ENCODE measurements at places on chromosomes 4 and X.

DNA sequence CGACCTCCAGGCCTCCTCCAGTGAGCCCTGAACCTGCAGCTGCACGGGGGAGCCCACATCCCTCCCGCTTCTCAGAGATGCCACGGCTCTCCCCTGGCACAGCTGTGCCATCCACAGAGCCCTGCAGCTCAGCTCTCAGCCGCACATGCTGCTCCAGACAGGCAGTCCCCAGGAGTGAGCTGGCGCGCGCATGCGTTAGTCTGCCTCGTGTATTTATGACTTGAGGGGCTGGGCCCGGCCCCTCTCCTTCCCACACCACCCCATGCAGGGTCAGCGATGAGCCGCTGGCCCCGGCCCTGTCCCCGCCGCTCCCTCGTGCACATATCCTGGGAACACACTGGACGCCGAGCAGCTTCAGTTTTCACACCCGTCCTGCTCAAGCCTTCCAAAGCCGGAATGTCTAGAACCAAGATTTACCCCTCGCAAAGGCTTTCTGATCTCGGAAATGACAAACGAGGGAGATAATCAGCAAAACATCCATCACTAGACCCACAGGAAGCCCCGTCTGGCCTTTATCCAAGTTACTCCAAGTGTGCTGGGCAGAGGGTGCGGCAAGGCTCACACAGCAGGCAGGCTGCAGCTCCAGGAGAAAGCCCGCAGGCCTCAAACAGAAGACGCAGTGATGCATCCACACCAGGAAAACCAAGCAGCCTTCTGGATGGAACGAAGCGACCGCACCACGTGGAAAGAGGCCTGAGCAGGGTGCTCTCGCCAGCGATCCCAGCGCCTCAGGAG lies 24.3 kb downstream of the GAK start:
- DNase-seq = no peak

DNA sequence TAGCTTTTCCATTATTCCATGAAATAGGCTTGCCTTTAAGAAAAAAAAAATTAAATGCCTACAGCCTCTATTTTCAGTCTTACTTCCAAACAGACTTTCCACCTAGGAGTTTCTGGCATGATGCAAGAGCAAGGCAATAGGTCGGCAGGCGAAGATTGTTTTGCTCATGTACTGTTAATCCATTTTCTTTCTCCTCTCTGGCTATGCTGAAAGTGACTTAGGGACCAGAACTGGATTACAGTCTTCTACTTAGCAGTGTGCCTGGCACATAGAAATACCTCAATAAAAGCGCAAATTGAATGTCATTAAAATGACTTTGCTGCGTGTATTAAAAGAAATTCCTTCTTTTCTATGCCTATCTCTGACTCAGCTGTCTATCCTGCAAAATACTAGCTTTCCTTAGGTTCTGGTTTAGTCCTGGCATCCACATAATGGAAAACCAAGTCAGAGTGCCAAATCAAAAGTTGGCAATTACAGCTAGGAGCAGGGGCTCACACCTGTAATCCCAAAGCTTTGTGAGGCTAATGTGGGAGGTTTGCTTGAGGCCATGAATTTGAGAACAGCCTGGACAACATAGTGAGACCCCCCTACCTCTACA lies 51.9 kb downstream of the CC2D2A start:
- DNase-seq = no peak

- DNase-seq = no peak
Observed at GRCh38 chr4:122053186-122053585, 98.9 kb upstream of the BLTP1 start.

- DNase-seq = no peak
Observed at GRCh38 chr4:41290479-41290878, 33.8 kb downstream of the UCHL1 start.

GRCh38 chr4:15385928-15386327 lies 41.9 kb upstream of the C1QTNF7 start:
- DNase-seq = no peak

DNA sequence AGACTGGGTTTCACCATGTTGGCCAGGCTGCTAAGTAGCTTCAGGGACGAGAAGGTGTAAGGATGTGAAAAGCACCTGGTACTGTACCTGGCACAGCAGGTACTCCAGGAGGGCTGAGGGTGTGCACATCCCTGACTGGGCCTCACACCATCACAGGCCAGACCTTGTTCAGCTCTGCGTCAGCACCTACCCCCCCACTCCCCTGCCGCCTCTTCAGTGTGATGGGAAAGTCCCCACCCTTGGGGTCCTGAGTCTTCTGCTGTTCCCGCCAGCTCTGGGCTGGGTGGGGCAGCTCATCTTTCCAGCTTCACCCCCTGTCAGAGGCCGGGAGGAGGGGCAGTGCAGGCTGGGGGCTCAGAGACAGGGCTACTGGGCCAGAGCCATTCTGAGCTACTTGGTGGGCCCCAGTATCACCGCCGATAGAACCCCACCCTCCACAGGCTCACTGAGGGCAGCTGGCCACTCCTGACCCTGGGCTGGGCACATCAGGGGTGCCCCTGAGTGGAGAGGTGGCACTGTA lies 6.7 kb upstream of the SH3BP2 start:
- DNase-seq = no peak

DNA sequence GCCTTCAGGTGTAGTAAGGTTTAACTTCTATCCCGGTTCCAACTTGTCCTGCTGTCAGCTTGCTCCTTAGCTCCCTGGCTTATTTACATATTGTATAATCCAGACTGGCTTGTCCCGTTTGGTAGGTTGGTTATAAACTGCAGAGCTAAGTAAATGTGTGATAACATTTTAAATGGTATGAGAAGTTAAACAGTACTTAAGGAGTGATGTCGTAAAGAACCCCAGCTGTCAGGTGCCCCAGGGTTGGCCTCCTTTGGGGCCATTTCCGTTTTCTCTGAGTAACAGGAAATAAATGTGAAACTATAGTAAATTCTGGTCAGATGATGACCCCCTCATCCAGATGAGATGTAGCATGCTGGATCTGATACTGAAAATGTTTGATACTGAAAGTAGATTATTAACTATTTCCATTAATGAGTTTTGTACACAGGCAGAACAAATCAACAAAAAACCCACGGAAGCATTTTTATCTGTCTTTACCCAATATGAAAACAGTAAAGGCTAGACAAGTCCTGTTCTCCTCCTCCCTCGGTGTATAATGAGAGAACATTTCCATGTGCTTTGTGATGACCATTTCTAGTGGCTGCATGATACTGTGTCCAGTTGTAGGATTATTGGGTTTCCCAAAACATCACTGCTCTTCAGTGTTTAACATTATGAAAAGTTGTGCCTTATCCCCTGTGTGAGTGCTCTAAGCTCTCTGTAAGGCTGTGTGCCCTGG lies 22.4 kb downstream of the GAB1 start:
- DNase-seq = no peak

DNA sequence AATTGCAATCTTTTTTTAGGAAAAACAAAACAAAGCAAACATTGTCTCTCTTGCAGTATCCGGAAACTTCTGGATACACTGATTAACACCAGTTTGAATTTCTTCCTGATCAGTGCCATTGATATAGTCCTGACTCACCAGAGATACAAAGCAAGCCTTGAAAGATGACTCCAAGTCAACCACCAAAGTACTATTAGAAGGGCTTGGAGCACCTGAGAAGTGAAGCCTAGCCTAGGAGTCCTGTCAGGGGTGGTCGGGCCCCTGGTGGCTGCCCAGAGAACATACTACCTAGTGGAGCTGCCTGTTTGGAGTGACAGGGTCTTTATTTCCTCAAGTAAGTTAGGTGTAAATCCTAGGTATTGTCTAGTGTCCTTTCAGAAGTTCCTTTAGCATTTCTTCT lies 593.2 kb downstream of the ZNF674 start:
- DNase-seq = no peak

- DNase-seq = peak; percentile 4
Observed at GRCh38 chrX:11105080-11105479, 6.1 kb upstream of the HCCS start.

- no peak for DNase-seq
Observed at GRCh38 chr4:125440814-125441213, 126.1 kb downstream of the FAT4 start.

DNA sequence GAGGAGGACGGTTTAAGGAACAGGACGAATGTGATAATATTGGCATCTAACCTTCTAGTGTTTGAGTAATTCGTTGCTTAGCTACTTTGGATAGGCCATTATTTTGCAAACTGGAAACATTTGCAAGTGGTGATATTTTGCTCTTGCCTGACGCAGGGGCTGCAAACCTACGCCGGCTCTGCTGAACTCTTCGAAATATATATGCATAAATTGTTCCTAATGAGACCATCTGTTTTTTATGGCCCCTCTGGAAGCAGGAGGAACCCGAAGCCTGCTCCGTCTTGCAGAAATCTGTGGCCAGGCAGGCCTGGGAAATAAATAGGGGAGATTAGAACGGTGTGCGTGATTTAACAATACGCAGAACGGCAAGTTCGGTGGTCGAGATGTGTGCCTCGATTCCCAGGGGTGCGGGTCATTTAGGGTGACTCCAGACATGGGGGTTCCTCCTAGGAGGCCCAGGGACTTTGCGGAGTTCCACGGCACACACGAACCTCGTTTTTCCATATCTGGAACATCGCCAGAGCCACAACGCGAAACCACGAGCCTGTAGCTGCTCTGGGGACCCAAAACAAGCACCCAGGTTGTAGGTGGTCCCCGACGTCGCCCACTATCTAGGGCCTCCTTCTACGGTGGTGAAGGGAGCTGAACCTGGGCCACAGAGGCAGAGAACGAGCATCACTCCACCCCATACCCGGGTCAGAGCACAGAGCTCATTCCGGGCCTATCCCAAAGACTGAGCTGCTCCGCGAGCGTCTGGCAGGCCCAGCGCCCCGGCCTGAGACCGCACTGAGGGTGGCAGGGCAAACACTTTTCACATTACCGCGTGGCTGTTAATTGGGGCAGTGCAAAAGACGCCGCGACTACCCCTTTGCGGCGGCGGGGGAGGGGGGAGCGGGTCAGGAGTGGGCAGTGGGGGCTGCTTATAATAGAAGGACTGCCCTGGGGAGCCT lies 89.7 kb downstream of the BCOR start:
- DNase-seq = no peak

- DNase-seq = peak; percentile 47
Observed at GRCh38 chrX:155819966-155820491, 61.1 kb upstream of the VAMP7 start.

DNA sequence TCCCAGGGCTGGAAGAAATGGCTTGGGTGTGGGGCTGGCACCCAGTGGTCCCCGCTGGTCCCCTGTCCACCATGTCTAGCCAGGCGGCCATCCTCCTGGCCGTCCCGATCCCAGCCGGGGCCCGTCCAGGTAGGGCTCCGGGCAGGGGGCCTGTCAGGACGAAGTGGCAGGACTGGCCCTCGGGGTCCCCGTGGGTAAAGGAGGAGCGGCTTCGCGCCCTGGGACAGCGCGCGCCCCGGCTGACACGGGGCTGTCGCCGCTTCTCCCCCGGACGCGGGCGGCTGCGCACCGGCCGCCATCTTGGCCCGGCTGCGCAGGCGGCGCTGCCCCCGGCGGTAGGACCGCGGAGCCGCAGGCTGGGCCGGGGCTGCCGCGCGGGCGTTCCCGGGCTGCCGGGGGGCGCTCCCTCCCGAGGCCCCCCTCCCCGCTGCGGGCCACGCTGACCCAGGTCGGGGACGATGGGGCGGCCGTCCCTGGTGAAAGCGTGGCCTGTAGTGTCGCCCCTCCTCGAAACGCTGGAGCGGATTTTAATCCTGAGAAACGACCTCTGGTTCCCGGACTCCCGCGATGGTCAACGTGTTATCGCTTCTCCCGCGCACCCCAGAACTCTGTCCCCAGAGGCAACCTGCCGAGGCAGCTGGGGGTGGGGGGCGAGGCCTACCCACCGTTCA lies 60.4 kb upstream of the BCOR start:
- DNase-seq = peak; percentile 25

DNA sequence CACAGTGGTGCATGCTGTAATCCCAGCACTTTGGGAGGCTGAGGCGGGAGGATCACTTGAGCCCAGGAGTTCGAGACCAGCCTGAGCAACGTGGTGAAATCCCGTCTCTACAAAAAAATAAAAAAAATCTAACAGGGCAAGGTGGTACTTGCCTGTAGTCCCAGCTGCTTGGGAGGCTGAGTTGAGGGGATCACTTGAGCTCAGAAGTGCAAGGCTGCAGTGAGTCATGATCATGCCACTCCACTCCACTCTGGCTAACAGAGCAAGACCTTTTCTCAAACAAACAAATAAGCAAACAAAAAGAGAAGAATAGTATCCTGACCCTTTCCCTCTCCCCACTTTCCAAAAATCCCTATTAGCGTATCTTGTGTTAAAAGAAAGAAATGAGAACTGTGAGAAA lies 52.7 kb downstream of the NPY1R start:
- DNase-seq = no peak

DNA sequence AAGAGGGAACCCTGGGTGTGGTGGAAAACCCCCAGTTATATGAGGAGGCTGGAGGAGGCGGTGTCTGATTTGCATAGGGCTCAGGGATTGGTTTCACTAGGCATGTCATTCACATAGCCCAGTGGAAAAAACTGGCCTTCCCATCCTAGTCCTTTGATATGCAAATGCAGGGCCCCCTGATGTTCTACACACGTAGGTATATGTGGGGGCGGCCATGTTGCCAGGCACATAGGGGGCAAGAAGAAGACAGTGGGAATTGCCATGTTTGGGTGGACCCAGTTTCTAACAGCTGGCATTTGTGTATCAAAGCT lies 34.0 kb upstream of the ENPP6 start:
- no peak for DNase-seq

DNA sequence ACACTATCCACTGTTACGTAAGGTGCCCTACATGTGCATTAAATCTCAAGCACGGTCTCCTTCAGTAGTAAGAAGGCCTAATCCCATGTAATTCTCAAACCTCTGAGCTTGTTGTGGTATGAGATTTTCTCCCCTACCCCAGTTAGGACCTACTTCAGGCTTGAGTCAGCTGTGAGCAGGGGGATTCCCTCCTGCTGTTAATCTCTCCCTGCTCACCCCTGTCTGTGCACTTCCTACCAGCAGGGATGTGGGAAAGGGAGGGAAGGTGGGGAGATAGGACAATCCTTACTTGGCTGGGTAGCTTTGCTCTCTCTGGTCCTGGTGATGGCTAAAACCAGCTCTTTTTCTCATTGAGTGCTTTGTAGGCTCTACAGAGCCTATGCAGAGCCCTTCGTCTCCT lies 60.8 kb downstream of the PALLD start:
- no peak for DNase-seq

- no peak for DNase-seq
Observed at GRCh38 chrX:29787656-29788055, 427.7 kb upstream of the MAGEB2 start.

DNA sequence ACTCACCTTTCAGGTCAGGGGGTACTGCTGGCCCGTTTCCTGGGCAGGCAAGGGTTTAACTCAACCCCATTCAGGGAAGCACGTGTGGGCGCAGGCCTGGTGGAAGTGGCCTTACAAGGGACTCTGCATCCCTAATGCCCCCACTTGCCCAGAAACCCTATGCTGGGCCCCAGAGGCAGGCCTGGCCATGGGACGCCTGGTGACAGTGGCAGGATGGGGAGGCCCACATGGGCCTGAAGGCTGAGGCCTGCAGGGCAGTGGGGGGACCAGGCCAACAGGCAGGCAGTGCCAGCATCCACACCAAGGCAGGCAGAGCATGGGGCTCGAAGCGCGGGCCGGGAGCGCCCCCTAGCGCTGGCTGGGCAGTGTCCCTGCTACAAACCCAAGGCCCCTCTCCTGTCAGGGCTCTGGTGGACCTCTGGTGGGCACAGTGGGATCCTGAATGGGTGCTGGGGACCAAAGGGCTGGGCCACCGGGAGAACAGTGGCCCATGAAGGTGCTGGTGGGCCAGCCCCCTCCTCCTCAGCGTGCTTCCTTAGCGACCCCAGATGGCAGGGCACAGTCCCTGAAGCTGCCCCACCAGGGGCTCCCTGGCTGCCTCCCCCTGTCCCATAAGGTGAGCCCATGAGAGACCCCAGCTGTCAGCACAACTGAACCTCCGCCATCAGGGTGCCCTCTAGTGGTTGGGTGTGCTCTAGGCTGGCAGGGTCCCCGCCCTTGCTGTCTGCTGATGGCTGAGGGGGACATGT lies 16.8 kb downstream of the FGFR3 start:
- DNase-seq = peak; percentile 72

GRCh38 chr4:182845618-182846017 lies 71.6 kb downstream of the DCTD start:
- no peak for DNase-seq
